ENCODE measurements at places on chromosomes 13 and 19.

DNA sequence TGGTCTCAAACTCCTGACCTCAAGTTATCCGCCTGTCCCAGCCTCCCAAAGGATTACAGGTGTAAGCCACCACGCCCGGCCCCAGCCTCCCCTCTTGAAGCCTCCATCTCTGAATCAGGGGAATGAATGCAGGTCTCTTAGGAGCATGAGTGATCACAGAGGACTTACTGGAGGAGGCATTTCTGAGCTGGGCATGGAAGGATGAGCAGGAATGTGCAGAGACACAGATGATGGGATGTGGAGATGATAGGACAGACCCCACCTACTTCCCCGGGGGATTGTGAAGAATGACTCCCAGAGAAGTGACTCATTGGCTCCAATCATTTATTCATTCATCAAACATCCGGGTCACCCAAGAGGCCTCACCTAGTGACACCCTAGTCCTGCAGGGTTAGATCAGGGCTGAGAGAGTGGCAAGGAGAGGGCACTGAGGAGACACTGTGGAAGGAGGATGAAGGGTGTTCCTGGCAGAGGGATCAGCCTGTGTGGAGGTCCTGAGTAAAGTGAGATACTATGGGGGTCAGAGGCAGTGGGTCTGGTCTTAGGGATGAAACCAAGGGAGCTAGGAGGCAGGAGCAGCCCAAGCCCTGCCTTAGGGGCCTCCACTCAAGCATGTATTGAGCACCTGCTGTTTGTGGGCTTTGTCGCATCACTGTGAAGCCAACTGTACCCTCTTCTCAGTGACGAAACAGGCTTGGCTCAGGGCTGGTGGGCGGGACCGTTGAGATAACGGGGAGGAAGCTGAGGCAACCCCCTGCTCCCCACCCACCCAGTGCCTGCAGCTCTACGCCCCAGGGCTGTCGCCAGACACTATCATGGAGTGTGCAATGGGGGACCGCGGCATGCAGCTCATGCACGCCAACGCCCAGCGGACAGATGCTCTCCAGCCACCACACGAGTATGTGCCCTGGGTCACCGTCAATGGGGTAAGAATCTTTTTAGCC is 3.0 kb downstream of the IFI30 start:
- DNase-seq: no peak

DNA sequence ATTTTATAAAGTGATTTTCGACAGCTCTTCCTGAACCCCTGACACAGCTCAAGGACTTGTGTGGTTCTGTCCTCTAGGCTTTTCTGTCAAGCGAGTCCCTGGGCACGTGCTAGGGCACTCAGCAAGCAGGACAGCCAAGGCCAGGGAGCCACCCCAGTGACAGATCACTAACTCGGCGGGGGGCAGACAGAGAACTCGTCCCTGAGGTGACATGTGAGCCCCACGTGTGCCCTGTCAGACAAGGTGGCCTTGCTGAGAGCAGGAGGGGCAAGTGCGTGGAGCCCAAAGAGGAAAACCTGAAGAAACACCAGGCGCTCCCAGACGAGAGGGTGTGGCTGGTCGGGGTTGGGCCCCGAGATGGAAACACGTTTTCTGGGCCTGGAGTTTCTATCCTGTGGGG is 4.9 kb downstream of the ETFB start:
- no peak for DNase-seq

DNA sequence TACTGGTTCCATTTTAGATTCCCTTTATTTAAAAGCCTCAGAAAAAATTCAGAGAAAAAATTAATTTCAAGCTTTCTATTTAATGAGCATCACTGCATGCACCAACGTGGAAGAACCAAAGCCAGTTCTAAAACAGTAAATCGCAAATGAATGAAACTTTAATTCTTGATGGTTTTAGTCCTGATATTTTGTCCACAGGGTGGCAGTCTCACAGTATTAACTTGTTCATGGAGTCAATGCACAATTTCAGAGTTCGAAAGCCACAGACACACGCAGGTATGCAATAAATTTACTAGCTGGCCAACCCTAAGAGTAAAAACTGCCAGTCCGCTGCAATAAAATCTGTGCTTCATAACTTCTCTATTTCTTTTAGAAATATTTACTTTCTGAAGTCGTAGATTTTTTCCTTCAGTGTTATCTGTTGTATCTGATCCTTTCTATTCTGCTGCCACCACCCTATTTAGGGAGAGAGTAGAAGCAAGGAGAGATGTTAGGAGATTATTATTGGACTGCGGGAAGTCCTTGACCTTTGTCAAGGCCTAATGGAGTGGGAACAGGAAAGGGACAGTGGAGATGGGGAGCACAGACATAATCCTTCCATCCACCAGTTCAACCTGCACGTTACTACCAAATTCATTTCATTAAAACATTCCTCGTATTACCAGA is 7.0 kb upstream of the WBP4 start:
- no peak for DNase-seq

DNA sequence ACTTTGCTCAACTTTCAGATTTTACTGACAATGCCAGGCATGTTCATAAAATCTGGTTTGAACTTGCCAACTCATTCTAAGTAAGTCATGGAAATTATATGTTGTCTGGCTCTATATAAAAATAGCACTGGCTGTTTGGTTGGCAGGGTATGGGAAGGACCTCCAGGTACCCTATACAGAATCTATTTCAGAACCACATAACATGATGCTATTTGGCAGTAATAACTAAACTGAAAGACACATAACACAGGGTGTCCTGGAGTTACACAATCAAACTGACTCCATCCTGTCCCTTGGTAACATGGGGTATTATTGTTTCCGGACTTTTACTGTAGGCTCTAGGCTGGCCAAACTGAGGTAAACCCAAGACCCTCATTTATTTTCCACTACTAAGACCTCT is 248.8 kb downstream of the RGCC start:
- DNase-seq: no peak

- no peak for DNase-seq
Observed at GRCh38 chr13:98410612-98411011, 166.3 kb downstream of the STK24 start.

- no peak for DNase-seq
Observed at GRCh38 chr13:59621773-59622172, 542.0 kb downstream of the DIAPH3 start.

- no peak for DNase-seq
Observed at GRCh38 chr13:45658586-45659235, 43.2 kb upstream of the ERICH6B start.

- no peak for DNase-seq
Observed at GRCh38 chr19:58519087-58519354, 589 bp downstream of the ZBTB45 start.

DNA sequence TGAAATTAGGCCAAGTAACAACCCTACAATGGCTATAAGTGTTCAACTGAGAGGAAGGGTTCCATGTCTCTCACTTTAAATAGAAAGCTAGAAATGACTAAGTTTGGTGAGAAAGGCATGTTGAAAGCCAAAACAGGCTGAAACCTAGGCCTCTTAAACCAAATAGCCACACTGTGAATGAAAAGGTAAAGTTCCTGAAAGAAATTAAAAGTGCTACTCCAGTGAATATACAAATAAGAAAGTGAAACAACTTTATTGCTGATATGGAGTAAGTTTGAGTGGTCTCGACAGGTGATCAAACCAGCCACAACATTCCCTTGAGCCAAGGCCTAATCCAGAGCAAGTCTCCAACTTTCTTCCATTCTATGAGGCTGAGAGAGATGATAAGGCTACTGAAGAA is 209.6 kb downstream of the KLF12 start:
- no peak for DNase-seq

DNA sequence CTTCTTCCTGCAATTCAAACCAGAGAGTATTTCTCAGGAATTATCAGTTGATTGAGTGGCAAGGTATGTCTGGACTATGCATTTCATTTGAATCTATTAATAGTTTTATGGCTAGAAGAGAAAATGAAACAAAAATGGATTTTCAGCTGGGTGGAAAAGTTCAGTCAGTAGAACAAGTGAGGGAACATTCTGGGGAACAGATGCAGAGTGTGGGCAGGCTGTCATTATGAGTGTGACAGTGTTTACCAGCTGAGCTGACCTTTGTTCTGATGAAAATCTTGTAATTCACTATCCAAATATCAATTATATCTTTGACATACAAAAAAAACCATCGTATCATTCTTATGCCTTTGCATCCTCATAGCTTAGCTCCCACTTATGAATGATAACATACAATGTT is 2.6 kb upstream of the CLC start:
- no peak for DNase-seq

GRCh38 chr13:64371045-64371444 is 2859.1 kb downstream of the PCDH9 start:
- DNase-seq: no peak

DNA sequence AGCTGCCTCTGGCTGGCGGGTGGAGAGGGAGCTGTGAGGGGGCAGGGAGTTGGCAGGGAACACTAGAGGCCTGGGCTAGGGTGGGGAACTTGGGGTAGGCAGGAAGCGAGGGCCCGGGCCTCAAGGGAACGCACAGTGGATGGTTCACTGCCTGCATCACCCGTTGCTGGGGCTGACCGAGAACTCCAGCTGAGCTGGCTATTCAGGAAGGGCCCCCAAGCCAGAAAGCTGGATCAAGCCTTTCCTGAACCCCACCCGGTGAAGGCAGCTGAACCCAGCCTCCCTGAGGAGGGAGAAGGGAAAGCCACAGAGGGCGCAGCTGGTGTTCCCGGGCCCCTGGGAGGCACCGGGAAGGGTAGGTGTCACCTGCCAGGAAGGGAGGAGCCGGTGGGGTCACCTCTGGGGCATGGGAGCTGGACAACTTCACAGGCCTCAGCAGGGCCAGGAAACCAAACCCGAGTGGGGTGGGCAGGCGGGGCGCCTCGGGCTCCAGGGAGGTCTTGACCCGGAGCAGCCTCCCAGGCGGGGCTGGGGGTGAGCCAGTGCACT is 13.9 kb downstream of the PALM start:
- no peak for DNase-seq

- no peak for DNase-seq
Observed at GRCh38 chr19:18311502-18312091, 11.3 kb downstream of the LSM4 start.

- DNase-seq: no peak
Observed at GRCh38 chr19:47058621-47059022, 10.2 kb upstream of the TMEM160 start.

- no peak for DNase-seq
Observed at GRCh38 chr19:1952635-1953034, 11.7 kb downstream of the CSNK1G2 start.

GRCh38 chr19:32977280-32977679 is 5.2 kb downstream of the FAAP24 start:
- no peak for DNase-seq

- DNase-seq: peak; percentile 37
Observed at GRCh38 chr13:110560601-110561343, 750 bp downstream of the RAB20 start.

DNA sequence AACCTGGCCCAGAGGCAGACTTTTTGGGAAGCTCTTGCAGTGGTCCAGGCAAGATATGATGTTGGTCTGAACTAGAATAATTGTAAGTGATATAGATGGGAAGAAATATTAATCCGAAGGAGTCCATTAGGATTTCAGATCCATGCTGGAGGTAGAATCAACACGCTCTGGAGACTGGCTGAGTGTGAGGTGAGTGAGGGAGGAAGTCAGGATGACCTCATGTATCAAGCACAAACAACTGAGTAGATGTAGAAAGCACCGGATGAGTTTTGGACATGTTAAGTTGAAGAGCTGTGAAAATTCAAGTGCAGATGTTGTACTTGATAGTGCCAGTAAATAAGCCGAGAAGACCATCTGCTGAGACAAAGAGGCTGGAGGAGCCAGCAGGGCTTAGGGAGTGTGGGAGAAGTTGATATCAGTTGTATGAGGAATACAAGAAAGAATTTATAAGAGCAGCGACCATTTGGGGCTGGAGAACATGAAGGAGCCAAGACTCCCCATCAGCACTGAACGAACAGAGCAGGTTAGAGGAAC is 5.3 kb upstream of the CNMD start:
- no peak for DNase-seq

- no peak for DNase-seq
Observed at GRCh38 chr19:40461669-40462221, 3.8 kb downstream of the BLVRB start.

DNA sequence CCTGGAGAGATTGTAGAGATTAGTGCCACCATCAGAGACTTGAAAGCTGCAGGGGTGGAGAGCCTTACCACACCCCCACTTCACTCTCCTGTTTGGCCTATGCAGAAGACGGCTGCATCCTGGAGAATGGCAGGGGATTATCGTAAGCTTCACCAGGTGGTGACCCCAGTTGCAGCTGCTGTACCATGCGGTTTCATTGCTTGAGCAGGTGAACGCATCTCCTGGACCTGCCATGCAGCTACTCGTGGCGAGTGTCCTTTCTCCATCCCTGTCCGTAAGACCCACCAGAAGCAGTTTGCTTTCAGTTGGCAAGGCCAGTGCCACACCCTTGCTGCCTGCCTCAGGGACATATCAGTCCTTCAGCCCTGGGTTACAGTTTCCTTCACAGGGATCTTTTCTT is 21.2 kb downstream of the PPP5C start:
- DNase-seq: no peak

GRCh38 chr13:95494082-95494681 is 58.3 kb upstream of the CLDN10 start:
- peak; percentile 35 for DNase-seq

- DNase-seq: no peak
Observed at GRCh38 chr19:3466635-3467034, 13.7 kb downstream of the SMIM24 start.

DNA sequence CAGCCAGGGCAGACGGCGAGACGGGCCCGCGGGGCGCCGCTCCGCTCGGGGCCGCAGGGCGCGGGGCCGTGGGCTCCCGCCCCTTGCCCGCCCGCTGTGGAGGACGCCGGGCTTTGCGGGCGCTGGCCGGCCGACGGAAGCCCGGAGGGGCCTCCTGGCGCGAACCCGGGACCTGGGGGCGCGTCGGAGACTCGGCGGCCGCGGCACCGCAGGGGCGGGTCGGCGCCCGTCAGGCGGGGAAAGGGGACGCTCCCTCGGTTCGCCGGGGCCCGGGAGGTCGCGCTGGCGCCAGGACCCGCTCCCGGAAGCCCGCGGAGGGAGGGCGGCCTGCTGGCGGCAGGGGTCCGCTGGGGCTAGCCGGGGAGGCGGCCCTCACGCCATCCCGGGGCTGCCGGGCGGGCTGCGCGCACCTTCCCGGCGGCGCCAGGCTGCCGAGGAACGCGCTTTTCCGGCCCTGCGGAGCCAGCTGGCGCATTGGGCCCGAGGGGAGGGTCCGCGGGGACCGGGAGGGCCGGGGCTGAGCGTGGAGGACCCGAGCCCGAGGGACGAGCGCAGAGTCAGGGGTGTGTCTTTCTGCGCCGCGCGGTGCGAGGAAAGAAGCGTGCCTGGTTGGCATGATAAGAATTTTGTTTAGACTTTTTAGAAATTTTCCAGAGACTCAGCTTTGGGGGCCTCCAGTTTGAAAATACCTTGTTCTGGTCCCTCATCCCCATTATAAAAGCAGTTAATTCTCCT is 511 bp downstream of the GARRE1 start:
- no peak for DNase-seq
